ENCODE measurements at places on chromosomes 1 and 21.

DNA sequence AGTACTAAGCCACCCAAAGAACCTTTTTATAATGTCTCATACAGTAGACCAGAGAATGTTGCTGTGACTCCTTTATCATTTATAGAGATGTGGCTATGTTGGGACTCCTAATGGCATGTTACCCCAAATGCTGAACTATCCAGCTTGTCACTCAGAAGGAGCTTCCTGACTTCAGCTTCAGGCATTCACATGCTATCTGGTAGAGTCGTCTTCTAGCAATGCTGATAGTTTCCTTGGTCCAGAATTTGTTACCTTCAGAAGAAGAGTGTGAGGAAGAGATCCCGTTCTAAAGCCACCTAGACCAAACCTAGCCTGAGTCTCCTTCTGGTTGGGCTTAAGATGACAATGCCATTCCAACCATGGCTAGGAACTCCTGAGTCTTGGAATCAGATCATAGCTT is 68.1 kb downstream of the OLFML2B start:
- no peak for DNase-seq

DNA sequence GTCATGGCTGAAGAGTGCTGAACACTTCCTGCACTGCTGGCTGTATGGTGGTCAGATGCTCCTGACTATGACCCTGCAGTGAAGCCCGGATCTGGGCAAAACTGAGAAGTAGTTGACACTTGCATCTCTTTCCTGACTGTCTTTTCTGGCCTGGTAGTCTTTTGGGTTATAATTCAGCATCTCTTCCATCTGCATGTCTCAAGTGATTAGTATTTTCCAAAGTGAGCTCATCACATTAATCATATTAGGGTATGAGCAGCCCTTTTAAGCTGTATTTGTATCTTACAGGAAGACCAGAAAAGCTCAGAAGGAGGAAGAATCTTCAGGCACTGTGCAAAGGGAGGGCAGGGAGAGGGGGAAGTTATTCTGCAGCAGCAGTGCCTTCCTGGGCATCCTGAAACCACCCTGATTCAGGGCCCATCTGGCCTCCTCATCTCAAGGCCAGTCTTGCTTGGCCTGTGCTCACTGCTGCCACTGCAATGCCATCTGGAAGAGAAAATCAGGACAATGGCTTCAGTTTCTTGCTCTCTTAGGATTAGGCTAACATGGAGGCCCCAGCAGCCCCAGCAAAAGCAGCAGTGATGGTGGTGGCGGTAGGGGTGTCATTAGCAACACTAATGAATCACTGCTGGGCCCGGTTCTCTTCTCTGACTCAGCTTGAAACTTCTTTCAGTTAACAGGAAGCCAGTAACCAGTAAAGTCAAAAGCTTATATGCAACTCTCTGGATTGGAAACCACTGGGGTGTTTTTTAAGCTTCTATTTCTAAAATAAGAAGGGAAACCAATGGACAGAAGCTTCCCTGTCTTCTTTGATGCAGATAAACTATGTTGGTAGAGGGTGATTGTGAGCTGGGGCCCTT is 63.3 kb upstream of the WDR26 start:
- peak; percentile 33 for DNase-seq

GRCh38 chr1:244863491-244864252 is 671 bp downstream of the HNRNPU start:
- peak; percentile 36 for DNase-seq

DNA sequence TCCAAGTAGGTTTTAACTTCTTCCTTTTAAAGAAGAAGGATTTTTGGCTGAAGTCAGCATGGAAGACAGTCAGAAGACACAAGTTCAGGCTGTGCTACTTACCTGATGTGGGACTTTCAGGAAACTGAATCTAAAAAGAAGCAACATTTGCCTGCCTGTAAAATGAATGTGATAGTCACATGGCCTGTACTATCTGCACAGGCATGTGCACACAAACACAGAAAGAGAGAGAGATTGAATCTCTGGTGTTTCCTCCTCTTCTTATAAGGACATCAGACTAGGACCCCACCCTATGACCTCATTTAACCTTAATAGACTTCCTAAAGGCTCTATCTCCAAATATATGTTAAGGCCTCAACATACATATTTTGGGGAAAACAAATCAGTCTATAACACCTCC is 542.9 kb downstream of the PLPP3 start:
- no peak for DNase-seq

DNA sequence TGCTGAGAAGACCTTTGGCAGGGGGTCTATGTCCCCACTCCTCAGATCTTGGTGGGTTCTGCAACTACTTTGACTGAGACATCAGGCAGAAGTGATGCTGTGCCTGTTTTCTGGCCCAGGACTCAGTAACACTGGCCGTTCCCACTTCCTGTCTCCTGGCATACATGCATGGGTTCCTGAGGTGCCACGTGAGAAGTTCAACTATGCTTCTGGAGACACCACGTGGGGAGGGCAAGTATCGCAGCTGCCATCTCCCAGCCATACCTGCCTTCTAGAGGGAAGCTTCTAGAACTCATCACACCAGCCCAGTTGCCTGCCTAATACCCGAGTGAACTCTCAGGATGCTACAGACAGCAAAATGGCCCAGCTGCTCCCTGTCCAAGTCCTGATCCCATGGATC is 65.8 kb downstream of the TRABD2B start:
- peak; percentile 75 for DNase-seq

DNA sequence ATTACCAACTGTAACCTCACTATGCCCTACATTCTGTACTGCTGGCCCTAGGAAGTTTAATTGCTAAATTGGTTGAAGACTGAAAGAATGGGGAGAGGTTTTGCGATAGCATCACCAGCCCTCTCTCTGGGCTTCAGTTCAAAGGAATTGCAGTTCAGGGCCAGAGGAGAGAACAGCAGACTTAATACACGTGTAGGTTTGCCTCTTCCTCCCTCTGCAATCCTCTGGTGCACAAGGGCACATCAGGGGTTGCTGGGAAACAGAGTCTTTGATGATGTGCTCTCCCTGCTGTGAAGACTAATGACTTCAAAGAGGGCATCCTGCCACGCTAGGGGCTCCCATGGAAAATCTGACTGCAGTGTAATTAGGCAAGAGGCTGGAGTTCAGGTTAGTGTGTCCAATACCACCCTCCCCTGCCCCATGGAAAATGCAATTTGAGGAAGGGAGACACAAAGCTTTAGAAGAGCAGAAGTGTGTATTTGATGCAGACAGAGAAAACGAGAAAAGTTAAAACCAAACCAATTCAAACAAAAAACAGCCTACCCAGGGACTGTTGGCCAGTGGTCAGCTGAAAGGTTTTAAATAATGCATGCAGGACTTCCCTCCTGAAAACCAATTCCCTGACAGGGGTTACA is 167.9 kb downstream of the ASTN1 start:
- DNase-seq, result no peak

DNA sequence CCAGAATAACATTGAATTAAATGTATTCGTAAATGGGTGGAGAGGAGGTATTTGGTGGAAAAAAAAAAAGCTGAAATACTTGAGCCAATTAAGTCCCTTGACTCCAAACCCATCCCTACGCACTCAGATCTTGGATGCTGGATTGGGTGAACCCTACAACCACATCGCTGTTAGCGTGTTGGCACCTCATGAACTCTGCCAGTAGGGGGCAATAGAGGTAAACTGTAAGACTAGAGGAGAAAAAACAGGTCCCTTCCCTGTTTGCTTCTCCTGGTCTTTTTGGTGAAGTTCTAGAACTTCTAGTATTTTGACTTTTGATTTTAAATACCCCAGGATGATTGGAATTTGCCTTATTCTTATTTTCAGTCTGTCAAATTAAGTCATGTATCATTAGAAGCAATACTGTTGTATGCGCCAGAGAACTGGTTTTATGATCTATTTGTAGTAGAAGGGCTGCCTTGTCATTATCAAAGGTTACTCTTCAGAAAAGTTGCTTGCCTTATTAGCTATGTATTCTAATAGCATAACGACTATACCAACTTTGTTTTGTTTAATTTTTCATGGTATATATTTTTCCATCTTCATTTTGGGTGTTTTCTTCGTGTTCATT is 1.9 kb upstream of the OR13G1 start:
- peak; percentile 22 for DNase-seq

- DNase-seq, result no peak
Observed at GRCh38 chr1:51499694-51500093, 19.4 kb downstream of the EPS15 start.

DNA sequence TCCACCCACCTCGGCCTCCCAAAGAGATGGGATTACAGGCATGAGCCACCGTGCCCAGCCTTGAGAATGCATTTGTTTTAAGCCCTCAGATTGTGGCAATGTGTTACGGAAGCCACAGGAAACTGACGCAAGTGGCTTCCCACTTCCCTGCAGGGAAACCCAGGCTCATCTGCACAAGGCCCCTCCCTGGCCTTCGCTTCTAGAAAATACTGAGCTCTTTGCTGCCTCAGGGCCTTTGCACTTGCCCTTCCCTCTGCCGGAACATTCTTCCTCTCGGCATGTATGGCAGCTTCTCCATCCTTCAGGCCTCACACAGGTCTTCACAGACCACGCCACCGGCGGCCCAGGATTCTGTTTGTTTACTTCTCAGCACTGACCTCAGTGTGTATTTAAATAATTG is 137.0 kb upstream of the TMEM51 start:
- DNase-seq, result no peak

- no peak for DNase-seq
Observed at GRCh38 chr1:94501935-94502334, 39.6 kb downstream of the F3 start.

GRCh38 chr21:15444118-15444960 is 285.4 kb upstream of the USP25 start:
- DNase-seq, result no peak

GRCh38 chr21:45248893-45249381 is 38.8 kb downstream of the POFUT2 start:
- no peak for DNase-seq

- no peak for DNase-seq
Observed at GRCh38 chr1:184473176-184473966, 86.5 kb downstream of the C1orf21 start.
